ENCODE measurements at places on chromosomes 3 and 15. TPM values are rescaled to one million over a fixed set of nuclear protein-coding genes. Genes with fewer than 3 reads are reported as not detected.

Gene SI
- total RNA-seq = 1.5 TPM

Gene ZNF280D
- 48.6 TPM for total RNA-seq

Gene EPM2AIP1
- 17.4 TPM for total RNA-seq

Gene XCR1
- total RNA-seq = 0.16 TPM

All from testis (tissue), 5 donors.